Caki2 (cell line): ENCODE measurements at places on chromosomes 2 and 18. TPM values are rescaled to one million over a fixed set of nuclear protein-coding genes. Genes with fewer than 3 reads are reported as not detected.

Gene DPYSL5
- total RNA-seq, result 0.93 and 4.7 TPM in 2 replicates

DNA sequence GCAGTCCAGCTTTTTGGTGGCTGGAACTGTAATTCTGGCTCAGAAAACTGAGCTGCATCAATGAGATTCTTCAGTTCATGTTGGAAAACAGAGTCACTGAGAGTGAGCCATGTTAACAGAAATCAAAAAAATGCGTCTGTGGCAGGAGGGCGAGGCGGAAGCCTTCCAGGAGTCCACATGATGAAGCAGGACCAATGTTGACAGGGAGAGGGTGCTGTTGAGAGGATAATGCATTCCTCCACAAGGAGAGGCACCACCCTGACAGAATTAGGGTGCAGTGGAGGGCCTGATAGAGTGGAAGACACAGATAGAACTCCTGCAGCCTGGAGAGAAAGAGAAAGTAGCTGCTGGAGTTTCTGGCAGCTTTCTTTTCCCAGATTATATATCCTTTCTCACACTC lies 111.5 kb downstream of the MGAT5 start:
- DNase-seq, result no peak

DNA sequence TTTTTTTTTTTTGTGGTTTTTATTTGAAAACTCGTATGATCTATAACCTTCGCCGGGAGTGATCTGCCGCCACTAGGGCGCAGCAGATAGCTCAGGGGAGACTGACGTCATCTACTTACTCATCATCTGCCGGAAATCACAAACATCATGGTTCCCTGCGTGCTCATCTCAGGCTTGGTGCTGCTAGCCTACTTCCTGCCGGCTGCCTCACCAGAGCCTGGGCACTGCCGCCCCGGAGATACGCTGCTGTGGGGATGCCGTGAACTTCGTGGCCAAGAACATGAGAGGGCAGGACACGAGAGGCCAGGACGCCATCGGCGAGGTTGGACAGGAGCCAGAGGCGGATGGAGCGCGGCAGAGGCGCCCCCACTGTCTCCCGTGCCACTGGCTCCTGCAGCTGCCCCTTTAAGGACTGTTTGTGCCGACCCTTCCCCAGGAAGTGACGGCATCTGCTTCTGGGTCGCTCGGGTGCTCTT lies 68.8 kb downstream of the DOK6 start:
- DNase-seq, result peak; percentile 56

GRCh38 chr2:501667-502066 lies 175.5 kb downstream of the TMEM18 start:
- no peak for DNase-seq

Gene OTOS
- not detected in 2 replicates for total RNA-seq

GRCh38 chr2:182866095-182866460 lies 359 bp downstream of the FRZB start:
- DNase-seq, result no peak

DNA sequence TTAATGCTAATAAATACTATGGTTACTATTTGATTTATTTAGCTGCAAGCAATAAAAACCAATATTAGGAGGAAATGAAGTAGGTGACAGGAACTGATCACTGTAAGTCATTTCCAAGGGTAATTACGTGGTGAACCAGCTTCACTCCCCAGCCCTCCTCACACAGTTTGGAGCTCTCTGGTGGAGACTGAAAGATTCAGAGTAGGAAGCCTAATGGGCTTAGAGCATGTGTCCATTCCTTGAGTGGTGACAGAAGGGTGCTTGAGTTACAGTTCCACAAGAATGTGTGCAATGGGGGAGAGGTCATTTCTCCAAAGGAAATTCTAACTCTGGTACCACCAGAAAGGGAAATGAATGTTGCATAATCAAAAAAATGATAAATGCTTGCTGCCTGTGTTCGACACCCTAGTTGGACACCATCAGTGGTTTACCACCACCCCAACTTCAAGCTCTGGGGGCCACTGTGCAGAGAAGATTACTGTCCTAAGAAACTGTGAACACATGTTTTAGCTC lies 285.1 kb upstream of the MMADHC start:
- DNase-seq, result no peak

Gene CEP192
- total RNA-seq, result 14.0 and 19.4 TPM in 2 replicates

GRCh38 chr2:17336458-17336857 lies 181.8 kb downstream of the RAD51AP2 start:
- DNase-seq, result no peak

DNA sequence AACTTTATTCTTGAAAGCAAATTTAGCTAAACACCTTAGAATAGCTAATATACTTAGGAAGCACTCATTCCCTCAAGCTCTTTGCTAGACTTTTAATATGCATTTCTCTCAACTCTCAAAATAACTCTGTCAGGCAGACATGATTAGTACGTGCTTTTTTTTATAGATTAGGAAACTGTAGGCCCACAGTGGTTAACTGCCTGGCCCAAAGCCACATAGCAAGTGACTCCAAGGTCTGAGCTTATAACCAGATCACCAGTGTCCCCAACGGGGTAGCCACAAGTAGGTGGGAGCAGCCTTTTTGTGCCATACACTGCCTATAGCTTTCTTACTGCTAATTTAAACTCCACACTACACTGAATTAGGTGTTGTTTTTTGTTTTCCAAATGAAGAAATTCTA lies 576.8 kb downstream of the METTL4 start:
- DNase-seq, result no peak
